Right ventricle myocardium superior (tissue), 1 donor: ENCODE measurements at places on chromosomes 7 and 10. TPM values are rescaled to one million over a fixed set of nuclear protein-coding genes. Genes with fewer than 3 reads are reported as not detected.

Gene SUN3
- not detected for total RNA-seq

Gene GATAD1
- total RNA-seq, result 11.2 TPM

Gene AGAP9
- total RNA-seq, result 1.3 TPM

Gene IL6
- 1.0 TPM for total RNA-seq

Gene AMPH
- 1.7 TPM for total RNA-seq

Gene PAPOLB
- 0.05 TPM for total RNA-seq

Gene MYL7
- 2,290 TPM for total RNA-seq

DNA sequence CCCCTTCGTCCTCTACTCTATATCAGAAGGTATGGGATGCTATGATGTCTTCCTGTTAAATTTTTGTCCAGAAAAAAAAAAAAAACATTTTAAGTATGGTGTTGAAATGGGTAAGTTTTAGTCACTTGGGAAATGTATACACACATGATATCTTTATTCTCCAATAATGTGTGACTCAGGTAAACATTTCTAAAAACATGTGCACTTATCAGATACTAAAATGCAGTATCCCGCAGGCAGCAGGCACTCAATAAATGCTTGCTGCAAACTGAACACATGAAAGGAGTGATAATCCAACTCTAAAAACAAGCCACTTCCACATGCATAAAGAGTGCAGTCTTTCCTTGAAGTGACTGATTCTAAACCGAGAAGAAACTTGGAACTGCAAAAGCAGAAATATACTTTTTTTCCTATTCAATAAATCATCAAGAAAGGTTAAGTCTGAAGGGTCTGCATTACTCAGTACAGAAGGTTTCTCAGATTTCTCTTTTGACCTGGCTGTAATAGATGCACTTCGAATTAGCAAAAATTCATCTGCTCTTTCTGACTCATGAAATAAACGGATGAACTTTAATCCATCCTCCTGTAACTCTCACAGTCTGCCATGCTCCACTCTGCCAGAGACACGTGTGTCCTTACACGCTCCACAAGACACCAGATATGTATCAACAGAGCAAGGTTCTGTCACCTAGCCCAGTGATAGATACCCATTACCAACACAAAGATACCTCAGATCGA lies 84.0 kb downstream of the HIPK2 start:
- DNase-seq, result no peak

DNA sequence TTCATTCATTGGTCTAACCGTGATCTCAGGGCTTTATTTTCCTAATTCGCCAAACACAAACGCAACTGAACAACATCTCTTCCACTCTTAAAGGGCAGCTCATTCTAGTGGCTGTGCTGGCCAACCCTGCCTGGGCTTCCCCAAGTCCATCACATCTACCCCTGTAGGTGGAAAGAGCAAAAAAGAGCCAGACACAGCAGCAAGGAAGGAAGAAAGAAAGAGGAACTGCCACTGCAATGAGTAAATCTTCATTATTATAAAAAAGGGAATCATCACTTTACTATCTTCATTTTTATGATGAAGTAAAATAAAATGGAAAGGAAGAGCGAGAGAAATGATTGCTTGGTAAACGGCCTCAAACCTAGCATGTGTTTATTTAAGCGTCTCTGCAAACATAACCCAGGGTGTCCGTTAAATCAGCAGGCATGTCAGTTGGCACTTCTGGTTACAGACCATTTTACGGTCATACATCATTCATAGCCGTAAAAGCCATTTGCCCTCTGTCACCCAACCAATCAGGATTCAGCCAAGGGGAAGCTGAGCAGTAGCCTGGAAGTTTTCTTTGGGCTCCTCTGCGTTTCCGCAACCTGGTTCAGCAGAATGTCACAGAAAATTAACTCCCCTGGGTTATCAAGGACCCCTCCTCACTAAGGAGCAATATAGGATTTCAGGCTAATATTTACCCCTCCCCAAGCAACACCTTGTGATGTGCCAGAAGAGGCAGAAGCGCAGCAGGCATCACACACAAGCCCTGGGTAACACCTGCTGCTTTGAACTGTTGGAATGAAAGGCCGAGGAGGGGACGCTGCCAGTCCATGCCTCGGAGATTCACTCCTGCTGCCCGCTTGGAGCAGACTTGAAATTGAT lies 234.0 kb downstream of the SNX10 start:
- no peak for DNase-seq

GRCh38 chr7:1608318-1608717 lies 38.5 kb upstream of the PSMG3 start:
- DNase-seq, result no peak

GRCh38 chr10:11013836-11014235 lies 3.8 kb upstream of the CELF2 start:
- no peak for DNase-seq

GRCh38 chr10:58647376-58648112 lies 134.9 kb downstream of the BICC1 start:
- DNase-seq, result no peak

GRCh38 chr7:137960020-137960419 lies 41.9 kb downstream of the CREB3L2 start:
- no peak for DNase-seq

- no peak for DNase-seq
Measured at GRCh38 chr7:120023494-120024167, 249.3 kb upstream of the KCND2 start.

DNA sequence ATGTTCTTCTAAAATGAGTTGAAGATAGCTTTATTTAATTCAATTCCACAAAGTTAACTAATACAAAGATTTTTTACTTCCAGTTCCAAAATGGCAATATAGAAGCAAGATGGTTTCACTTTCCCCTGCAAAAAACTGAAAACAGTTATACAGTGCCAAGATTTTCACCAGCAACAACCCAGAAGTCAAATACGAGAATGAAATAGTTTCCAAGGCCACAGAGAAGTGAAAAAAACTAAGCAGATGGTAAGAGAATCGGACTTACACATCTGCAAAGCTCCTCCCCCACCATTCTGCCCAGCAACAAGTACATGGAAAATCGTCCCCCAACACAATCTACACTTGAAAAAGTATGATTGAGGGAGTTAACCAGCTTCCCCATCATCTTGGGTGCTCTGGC lies 30.3 kb upstream of the KEL start:
- DNase-seq, result no peak

DNA sequence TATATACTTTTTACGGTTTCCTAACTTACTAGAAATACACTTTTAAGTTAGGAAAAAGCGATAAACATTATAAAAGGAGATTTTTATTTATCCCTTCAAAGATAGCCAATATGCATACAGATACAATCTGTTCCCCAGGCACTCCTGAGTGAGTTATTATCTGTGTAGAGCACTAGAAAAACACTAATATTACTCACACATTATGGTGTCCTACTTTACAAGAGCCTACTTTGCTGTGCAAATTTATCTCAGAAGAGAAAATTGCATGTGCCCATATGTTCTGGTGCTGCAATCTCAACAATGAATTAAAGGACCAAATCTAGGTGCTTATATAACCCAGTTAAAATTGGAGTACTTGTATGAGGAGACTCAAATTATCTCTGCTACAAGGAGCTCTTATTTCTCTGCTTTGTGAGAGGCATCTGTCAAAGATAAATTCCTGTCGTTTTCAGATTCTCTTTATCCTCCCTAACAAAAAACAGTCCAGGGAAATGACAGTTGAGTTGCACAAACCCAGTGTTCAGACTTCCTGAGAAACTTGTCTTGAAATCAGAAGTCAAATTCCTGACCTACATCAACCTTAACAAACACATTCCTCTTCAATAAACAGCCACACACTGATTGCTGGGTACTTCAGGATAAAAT lies 28.9 kb downstream of the CPA1 start:
- DNase-seq, result no peak

DNA sequence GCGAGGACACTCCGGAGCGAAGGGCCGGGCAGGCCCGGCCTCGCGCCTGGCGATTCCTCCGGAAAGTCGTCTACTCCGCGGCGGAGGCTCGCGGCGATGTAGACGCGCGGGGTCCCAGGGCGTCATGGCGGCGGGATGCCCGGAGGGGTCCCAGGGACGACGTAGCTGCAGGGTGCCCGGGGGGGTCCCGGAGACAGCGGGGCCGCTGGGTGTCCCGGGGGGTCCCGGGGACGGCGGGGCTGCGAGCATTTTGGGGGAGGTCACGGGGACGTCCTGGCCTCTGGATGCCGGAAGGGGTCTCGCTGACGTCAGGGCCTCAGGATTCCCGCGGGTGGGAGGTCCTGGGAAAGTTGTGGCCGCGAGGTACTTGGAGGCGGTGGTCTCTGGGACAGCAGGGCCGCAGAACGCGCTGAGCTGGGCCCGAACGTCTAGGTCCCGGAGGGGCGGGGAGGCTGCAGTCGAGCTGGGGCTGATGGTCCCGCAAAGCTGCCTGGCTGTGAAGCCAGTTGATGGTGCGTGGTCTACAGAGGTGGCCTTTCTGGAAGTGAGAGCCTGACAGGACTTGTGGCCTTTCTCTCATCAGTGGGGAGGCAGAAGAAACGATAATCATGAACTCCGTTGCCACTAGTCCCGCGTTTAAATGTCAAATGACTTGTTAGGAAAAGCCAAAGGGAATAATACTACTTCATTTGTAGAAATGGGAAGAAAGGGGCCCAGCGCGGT lies 637 bp downstream of the HSPA14 start:
- peak; percentile 49 for DNase-seq

DNA sequence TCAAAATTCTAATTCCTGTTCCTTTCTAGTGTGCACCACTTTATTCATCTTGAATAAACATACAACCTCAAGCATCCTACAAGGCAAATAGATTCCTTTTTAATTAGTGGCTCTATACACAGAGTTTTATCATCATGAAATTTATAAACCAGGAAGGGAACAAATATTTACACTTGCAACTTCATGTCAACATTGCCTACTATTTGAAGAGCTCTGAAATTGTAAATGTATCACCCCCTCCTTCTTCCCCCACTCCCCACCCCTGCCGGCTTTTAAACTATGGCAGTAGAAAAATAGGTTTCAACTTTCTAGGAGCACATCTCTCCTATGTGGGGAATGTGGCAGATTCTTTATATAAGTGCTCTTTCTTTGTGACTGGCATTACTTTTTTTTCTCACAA lies 49.6 kb downstream of the KAT6B start:
- no peak for DNase-seq

GRCh38 chr7:75951506-75951905 lies 36.6 kb downstream of the POR start:
- no peak for DNase-seq

DNA sequence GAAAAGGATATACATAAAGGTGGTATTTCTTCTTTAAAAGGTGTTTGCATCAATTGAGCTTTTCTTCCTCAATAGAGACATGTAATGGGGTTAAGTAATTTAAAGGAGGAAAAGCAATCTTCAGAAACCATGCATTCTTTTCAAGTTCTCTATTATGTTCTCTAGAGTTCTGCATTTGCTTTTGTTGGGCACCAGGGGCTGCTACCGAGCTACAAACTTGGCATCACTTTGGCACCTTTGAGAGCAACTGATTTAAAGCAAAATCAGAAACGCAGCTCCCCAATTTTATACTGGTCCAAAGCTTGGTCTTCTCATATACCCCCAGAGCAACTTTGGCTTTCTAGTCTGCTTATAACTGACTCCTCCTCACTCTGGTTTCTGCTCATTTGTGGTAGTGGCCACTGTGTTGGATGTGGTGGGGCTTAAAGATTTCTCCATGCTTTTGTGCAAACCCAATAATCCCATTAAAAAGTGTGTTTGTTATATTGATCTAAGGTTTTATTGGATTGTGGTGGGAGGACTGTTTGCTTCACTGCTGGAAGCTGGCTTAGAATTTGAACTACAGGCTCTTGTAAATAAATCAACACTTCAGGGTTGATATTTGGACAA lies 712.1 kb downstream of the PHTF2 start:
- DNase-seq, result no peak

DNA sequence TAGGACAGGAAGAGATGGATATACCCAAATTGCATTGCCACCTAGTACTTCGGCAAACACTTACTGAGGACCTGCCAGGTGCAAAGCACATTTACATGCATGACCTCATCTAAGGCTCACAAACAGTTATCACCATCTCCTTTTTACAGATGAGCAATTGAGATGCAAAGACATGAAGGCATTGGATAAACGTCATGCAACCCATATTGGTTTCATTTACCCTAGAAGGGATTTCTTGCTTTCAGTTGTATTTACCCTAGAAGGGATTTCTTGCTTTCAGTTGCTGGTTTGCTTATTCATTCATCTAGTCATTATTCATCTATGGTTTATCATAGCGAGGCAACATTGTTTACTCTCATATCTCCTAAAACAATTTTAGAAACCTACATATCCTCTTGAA lies 52.2 kb downstream of the STEAP1B start:
- no peak for DNase-seq

DNA sequence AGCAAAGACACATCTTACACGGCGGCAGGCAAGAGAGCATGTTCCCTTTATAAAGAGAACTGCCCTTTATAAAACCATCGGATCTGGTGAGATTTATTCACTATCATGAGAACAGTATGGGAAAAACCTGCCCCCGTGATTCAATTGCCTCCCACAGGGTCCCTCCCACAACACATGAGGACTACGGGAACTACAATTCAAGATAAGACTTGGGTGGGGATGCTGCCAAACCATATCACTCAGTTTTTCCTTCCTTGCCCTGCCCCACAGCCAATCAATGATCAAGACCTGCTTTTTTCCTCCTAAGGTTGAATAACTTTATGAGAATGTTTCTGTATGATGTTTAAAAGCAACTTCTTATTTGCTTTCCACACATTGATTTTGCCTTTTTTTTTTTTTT lies 3.1 kb upstream of the PTPRE start:
- DNase-seq, result no peak

- DNase-seq, result no peak
Measured at GRCh38 chr10:109898666-109899355, 24.5 kb downstream of the XPNPEP1 start.

DNA sequence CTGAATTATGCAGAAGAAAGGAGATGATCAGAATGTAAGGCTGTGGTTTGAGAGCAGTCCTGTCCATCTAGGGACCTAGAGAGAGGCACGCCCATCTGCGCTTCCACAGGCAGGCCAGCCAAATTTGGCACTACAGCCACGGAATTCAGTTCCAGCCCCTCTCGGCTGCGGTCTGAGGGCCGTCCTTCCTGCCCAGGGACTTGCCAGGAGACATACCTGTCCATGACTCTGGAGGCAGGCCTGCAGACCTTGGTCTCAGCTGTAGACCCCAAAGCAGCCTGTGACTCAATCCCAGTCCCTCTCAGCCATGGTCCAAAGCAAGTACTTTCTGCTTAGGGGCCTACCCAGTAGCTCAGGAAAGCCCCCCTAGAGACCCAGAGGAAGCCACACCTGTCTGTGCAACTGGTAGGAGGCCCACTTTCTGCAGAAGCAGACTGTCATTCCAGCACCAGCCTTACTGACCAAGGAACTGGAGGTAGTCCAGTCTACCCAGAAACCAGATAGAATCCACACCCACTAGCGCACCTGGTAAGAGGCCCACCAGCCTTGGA lies 720.9 kb downstream of the PARD3 start:
- no peak for DNase-seq
